Caki2 (cell line): ENCODE measurements at places on chromosomes 2 and 18.

GRCh38 chr2:28280619-28281018 is 112.0 kb upstream of the FOSL2 start:
- peak; percentile 96 for DNase-seq

DNA sequence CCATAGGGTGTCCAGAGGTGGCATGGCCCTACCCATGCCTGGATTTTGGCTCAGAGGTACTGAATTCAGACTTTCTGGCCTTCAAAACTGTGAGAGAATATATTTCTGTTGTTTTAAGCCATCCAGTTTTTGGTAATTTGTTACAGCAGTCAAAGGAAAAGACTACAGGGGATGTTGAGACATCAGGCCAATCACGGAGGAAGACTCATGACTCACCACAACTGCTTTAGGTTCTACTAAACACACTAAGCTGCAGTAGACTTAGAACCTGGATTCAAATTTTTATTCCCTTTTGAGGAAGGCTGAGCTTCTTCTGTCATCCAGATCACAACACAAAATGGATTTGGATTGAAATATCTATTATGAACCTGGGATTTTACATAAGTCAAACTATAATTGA is 12.0 kb upstream of the C2orf66 start:
- DNase-seq: no peak

DNA sequence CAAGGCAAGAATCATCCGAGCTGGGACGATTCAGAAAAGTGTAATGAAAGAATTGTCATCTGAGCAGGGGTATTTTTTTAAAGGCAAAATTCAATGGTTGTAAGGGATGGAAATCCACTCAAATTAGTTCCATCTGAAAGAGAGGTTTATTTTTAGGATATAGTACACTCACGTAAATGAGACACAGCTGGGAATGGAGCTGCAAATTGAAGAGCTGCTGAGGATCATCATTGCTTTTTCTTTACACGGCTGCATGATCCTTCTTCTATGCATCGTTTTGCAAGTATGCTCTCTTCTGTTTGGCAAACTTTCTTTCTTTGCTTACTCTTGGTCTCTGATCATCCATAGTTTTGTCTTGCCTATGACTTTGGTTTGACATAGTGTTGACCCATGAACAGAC is 27.4 kb upstream of the CUL3 start:
- no peak for DNase-seq

- peak; percentile 63 for DNase-seq
Observed at GRCh38 chr2:160271171-160272086, 71.4 kb upstream of the ITGB6 start.

- DNase-seq: no peak
Observed at GRCh38 chr2:75545922-75546321, 14.8 kb downstream of the EVA1A start.

GRCh38 chr18:62369129-62369644 is 44.1 kb downstream of the TNFRSF11A start:
- no peak for DNase-seq

GRCh38 chr2:99754210-99754609 is 264.4 kb upstream of the REV1 start:
- no peak for DNase-seq

DNA sequence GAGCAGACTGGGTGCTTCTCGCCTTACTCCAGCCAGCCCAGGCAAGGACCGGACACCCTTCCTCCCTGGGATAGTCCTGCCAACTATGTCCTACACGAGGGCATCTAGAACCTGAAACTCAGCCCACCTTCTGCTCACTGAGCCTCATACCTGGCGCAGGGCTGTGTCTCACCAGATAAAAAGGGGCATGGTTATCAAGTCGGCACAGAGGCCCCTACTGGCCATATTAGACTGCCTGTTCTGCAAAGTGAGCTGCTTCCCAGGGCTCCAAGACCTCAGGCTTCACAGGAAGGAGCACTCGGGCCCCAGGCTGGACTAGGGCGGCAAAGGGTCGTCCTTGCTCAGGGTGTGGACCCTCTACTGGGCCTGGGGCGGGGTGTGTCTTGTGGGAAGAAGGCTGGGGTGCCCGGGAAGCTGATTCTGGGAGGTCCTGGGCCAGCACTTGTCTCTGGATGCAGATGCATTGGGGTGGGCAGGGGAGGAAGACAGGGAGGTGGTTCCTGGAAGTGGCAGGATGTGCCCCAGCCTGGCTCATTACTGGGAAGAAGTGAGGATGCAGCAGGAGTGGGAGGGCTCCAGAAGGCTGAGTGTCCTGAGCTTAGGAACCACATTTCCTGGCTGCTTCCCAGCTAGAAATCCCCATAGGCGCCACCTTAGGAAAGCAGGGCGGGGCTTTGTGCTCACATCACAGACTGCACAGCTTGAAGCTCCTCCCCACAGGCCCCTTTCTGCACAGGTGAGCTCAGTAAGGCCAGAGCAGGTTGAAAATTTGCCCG is 19.6 kb downstream of the EHD3 start:
- no peak for DNase-seq

DNA sequence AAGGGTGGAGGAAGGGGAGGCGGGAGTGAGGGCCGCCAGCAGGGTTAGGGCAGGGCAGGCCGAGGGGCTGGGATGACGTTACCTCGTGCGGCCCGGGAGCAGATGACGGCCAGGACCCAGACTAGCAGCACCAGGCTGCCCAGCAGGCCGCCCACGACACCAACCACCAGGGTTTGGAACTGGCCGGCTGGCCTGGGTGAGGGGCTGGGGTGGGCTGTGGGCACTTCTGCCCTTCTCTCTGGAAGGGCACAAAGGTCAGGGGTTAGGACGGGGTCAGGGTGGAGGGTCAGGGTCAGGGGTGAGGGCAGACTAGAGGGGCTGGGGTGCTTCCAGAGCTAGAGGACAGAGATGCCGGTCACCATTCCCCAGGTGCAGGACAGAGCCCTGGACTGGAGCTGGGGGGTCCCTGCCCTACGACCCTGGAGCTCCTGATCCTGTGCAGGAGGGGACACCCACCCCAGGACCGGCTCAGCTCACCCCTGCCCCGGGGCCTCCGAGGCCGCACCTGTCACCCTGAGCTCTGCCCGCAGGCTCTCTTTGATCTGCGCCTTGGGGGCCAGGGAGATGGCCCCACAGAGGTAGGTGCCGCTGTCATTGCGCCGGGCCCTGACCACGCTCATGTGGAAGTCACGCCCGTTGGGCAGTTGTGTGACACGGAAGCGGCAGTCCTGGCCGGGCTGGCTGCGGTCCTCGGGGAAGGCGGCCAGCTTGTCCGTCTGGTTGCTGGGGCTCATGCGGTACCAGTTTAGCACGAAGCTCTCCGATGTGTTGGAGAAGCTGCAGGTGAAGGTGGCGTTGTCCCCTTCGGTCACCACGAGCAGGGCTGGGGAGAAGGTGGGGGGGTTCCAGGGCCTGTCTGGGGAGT is 6.3 kb downstream of the PDCD1 start:
- no peak for DNase-seq

GRCh38 chr2:176182671-176183070 is 5.8 kb upstream of the HOXD1 start:
- DNase-seq: no peak

- peak; percentile 94 for DNase-seq
Observed at GRCh38 chr2:44267796-44268648, 7.3 kb upstream of the SLC3A1 start.

- no peak for DNase-seq
Observed at GRCh38 chr2:234643407-234643806, 146.5 kb upstream of the ARL4C start.

DNA sequence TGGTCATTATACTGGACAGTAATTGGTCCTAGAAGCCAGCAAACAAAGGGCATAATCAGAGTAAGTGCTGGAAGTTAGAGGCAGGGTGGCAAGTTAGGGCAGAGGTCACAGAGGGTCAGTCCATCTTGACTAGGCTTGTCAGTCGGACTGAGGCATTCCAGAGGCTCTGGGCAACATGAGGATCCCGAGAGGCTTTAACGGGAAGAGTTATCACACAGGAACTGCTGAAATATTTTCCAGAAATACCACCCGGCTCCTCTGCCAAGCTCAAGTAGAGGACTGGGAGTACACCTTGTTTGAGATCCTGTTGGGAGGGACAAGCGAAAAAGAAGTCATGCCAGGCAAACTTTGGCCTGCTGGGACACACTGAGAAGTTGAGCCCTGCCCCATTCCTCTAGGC is 13.7 kb downstream of the C2orf81 start:
- no peak for DNase-seq

GRCh38 chr2:82391386-82391785 is 2067.7 kb downstream of the SUCLG1 start:
- no peak for DNase-seq

DNA sequence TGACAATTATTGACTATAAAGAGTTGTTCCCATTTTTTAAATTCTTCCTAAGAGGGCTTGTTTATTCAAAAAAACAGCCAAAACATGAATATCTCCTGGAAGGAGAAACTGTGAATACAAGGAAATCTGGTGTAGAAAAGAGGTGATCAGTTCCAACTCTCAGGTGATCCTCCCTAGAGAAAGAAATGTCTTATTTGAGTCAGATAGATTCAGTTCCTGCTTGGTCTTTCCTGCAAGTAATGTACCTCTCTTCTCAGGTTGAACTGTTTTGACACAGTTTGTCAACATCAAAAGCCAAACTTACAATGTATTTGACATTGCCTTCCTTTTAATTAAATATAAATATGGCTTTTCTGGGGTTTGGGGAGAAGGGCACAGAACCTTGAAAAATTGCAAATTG is 567.4 kb downstream of the ARHGAP15 start:
- no peak for DNase-seq
